A549 (cell line): ENCODE measurements at places on chromosomes 4 and X. TPM values are rescaled to one million over a fixed set of nuclear protein-coding genes. Genes with fewer than 3 reads are reported as not detected.

Gene SPARCL1
- not detected in 3 replicates for polyA plus RNA-seq

Gene HOPX
- polyA plus RNA-seq = not detected in 3 replicates

Gene DCLK2
- 10.3 to 13.0 TPM (median 11.6 TPM) in 3 replicates for polyA plus RNA-seq

Gene IL21
- not detected in 3 replicates for polyA plus RNA-seq

Gene LAS1L
- 70.9 to 75.8 TPM (median 72.0 TPM) in 3 replicates for polyA plus RNA-seq

Gene S100P
- 11.4 to 20.9 TPM (median 16.0 TPM) in 3 replicates for polyA plus RNA-seq

Gene PRSS12
- polyA plus RNA-seq = 0.28 to 0.45 TPM (median 0.36 TPM) in 3 replicates

Gene GAR1
- polyA plus RNA-seq = 69.6 to 81.4 TPM (median 73.1 TPM) in 3 replicates

Gene UGT2A1
- not detected in 3 replicates for polyA plus RNA-seq
